ENCODE measurements at places on chromosomes 4 and X. TPM values are rescaled to one million over a fixed set of nuclear protein-coding genes. Genes with fewer than 3 reads are reported as not detected.
A peak's percentile ranks its signal among the peaks of the same experiment; 100 is the strongest.

GRCh38 chr4:170025523-170026252 lies 507 bp downstream of the MFAP3L start:
- DNase-seq: no peak

GRCh38 chr4:182219411-182220056 lies 23.7 kb upstream of the TENM3 start:
- DNase-seq: no peak

The GAGE2A gene
- total RNA-seq: not detected

DNA sequence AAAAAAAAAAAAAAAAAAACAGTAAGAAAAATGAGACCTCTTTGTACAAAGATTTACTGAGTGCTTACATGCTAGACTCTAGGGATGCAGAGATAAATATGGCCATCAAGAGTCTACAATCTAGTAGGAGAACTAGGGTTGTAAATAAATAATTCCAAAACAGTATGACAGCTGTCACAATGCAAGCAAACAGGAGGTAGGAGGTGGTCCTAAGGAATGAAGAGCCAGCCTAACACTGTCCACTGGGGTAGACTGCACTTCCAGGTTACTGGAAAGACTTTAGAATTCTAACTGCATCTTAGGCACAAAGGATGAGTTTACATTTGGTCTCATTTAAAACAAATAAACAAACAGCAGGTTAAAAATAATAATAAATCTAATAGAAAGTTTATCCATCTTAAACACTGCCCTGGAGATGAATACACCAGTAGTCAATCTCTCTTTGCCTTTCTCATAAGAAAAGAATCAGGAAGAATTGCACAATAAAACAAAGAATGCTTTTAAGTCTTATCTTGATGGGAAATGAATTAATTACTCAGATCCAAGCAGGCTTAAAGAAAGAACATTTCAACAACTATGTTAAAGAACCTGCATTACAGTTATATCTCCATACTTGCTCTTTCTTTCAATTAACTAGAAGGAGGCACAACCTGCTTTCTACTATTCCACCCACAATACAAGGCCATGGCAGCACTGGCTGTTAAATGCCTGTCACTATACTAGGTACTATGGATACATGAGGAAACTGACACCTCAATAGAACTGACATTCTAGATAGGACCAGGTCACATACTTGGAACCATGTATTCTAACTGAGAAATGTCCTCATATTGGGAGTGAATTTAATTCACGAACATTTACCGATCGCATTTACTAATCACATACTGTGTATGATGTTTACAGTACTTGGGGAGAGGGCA lies 12.7 kb downstream of the ADGRA3 start:
- DNase-seq: no peak

The CXXC4 gene
- 4.5 TPM for total RNA-seq

- DNase-seq: no peak
Observed at GRCh38 chr4:41455206-41455605, 82.8 kb upstream of the LIMCH1 start.

GRCh38 chr4:25487155-25487554 lies 110.1 kb downstream of the ANAPC4 start:
- DNase-seq: no peak

The ZNF81 gene
- total RNA-seq: 5.8 TPM

DNA sequence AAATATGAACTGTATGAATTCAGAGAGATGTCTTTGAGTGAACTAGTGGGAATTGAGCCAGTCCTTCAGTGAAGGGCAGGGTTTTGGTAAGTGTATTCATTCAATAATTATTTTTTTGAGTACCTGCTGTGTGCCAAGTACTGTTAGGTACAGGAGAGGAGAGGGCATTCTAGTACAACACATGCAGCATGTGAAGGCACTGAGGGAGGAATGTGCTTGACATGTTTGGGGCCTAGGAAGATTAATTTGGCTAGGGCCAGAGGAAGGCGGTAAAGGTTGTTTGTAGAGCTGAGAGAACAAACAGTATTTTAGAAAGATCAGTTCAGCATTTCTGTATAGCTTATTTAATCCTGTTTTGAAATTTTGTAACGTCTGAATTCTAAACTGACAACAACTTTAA lies 27.8 kb downstream of the APOOL start:
- no peak for DNase-seq

DNA sequence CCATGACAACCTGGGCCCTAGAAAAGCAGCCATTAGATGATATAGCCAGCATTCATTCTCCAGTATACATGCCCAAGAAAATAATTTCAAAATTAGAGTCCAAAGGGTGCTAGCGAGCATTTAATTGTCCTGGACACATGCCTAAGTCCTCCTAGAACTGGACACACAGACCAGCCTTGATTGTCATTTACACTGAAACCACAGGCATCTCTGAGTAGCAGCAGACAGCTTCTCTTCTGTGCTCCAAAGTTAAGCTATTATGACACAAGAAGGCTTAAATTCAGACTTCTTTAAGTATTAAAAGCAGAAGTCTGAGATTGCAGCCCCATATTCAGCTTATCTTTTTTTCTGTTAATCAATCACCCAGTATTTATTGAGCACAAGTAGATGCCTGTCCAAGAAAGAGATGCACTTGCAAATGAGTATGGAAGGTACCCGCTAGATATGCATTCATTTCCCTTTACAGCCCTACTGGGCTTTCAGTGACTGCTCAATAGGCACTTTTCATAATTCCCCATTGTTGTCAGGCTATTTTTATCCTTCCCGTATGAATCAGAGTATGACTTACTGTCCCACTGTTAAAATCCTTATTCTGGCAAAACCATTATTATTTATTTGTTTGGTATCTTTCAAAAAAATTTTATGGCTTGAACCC lies 374.1 kb downstream of the FBXW7 start:
- no peak for DNase-seq

The NXF2B gene
- total RNA-seq: not detected

The AFF2 gene
- 0.27 TPM for total RNA-seq

DNA sequence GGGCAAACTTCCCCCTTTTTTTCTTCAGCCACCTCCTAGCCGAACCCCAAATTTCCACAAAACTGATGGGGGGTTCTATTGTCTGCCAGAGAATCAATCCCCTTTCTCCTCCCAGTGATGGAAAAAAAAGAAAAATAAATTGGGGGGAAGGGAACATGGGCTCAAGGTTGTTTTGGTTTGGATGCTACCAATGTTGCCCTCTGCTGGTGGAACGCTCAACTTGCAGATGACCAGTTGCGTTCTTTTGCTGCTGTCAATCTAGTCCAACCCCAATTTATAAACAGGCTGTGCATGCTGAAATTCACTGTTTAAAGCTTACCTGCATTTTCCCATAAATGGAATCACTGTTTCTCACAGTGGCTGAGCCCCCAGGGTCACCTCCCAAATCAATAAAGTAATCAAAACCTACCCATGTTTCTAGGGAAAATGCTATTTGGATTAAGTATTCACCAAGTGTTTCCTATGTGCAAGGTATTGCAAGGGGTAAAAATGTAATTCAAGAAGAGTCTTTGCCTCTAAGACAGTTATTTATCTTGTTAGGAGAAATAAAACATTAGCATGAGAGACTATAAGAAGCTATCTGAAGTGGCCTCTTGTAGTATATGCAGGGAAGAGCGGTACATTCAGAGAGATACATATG lies 116.7 kb upstream of the TMEM164 start:
- peak; percentile 15 for DNase-seq

DNA sequence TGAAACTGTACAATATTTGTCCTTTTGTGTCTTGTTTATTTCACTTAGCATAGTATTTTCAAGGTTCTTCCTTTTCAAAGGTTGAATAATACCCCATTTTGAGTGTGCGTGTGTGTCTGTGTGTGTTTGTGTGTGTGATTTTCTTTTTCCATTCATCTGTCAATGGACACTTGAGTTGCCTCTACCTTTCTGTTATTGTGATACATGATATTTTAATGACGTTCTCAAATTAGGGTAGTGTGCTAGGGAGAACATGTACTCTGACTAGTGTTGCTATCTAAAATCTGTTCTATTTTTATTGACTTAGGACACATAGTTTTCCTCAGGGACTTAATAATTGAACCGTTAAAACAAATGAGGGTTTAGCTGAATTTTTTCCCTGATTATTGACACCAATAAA lies 9.9 kb downstream of the MMRN1 start:
- no peak for DNase-seq

DNA sequence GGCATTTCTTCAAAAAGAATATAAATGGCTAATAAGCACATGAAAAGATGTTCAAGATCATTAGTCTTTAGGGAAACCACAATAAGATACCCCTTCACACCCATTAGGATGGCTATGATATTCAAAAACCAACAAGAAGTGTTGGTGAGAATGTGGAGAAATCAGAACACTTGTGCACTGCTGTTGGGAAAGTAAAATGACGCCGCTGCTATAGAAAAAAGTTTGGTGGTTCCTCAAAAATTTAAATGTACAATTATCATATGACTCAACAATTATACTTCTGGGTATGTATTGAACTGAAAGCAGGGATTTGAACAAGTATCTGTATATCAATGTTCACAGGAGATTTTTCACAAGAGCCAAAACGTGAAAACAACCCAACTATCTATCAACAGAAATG lies 29.4 kb upstream of the NEUROG2 start:
- DNase-seq: no peak

The TBC1D8B gene
- 2.0 TPM for total RNA-seq

The NAA11 gene
- total RNA-seq: not detected

The HMGB3 gene
- 5.6 TPM for total RNA-seq

GRCh38 chrX:110108381-110108821 lies 105.5 kb downstream of the TMEM164 start:
- DNase-seq: no peak

The SYP gene
- total RNA-seq: 1.6 TPM

DNA sequence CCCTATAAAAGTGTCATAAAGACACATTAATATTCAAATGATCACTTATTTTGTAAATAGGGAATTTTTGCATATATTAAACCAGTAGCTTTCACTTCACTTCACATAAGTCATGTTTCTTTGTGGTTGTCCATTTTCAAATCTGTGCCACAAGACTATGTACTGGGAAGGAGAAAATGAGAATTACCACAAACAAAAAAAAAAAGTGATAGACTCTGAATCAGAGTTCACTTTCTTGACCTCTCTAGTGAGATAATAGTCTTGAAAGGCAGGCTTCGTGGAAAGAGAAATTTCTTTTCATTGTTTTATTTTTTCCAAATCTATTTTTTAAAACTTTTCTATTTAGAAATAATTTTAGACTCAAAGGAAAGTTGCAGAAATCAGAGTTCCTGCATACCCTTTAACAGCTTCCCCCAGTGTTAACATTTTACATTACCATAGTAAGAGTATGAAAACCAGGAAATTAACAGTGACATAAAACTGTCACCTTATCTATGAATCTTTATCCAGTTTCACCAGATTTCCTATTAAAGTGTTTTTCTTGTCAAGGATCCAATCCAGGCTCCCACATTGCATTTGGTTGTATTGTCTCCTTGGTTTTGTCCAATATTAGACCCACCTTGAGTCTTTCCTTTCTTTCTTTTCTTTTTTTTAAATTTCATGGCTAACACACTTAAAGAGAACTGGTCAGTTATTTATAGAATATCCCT lies 215.4 kb upstream of the PGRMC2 start:
- no peak for DNase-seq

The SPANXN4 gene
- not detected for total RNA-seq

DNA sequence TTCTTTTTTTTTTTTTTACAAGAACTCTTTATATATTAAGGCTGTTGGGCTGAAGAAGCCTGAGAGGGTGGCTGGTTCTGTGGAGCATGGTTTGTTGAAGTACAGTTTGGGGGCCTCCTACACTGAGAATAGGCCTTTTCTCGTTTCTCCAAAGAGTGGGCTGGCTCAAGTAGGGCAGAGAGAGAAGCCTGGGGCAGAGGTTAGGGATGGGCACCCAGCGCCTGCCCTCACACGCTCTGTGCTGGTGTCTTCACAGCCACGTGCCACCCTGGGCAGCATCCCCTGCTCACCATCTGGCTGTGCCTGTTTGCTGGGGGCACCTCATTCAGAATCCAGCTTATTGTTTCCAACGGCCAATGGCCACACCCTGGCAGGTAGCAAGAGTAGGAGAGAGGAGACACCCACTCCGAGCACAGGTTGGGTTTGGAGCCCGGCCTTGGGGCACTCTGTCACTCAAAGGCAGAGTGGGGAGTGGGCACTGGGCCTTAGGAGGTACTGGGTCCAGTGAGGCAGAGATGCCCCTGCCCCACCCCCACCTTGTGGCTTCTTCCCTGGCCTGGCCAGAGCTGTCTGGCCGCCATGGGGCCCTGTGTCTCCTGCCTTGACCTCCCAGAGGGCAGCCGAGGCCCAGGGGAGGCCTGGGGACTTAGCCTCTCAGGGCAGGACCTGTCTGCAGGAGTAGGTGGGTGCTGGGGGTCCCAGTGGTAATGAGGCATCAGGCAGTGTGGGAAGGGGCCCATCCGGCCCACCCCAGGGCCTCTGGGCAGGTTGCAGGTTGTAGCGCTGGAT lies 2.9 kb downstream of the MSANTD1 start:
- peak; percentile 5 for DNase-seq

DNA sequence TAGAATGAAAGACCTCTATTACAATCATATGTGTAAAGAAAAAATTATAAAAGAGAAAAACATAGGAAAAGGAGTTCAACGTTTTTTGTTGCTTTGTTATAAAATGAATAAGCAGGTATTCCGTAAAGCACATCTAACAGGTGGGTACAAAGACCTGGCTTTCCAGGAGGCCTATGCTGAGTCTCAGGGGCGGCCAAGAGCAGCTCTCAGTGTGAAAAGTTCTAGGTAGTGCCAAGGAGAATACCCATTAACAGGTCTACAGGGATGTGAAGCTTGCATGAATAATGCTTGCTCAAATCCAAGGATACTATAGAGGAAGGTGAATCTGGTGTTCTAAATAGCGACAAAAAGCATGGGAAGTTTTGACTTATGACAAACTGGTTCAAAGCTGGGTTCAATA lies 944.4 kb downstream of the PDHA2 start:
- DNase-seq: no peak

GRCh38 chrX:552496-552895 lies 78.1 kb upstream of the SHOX start:
- no peak for DNase-seq

GRCh38 chr4:47551682-47552081 lies 66.6 kb downstream of the ATP10D start:
- no peak for DNase-seq

DNA sequence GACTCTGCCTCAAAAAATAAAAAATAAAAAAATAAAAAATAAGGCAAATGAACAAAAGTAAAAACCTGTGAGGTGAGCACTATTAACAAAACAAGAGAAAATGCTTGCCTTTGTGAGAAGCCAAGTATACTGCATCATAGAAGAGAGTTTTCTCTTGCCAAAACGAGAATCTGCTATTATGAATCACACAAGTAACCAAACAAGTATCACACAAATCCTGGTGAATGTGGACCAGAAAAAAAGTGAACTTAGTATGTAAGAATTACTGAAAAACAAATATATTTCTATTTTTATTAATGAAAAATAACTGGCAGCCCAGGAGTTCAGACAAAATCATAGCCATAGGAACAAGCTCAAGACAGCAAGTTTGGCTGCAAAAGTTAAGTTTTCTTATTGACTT lies 193.5 kb downstream of the PDGFC start:
- no peak for DNase-seq

The ZNF732 gene
- not detected for total RNA-seq
